ENCODE measurements at places on chromosomes 4 and X.
A peak's percentile ranks its signal among the peaks of the same experiment; 100 is the strongest.

GRCh38 chrX:103215425-103215991, 600 bp downstream of the BEX4 start:
- DNase-seq: no peak

GRCh38 chr4:152073351-152074087, 312.7 kb upstream of the GATB start:
- DNase-seq: peak; percentile 16

DNA sequence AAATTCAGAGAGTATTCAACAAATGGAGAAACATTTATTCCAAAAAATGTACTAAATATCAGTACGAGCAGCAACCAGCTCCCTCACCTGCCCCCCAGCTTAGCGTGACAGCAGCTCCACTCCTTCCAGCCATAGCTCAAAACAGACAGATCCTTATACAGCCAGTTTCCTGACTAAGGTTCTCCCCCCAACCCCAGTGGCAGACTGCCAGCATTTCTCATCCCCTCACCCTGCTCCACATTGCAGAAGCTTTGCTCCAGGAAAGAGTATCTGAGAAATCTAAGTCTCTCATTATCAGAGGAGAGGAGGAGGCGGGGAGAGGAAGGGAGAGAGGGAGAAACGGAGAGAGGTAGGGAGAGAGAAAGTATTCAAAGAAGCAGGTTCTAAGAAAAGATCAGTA, 53.3 kb upstream of the PASD1 start:
- DNase-seq: no peak

DNA sequence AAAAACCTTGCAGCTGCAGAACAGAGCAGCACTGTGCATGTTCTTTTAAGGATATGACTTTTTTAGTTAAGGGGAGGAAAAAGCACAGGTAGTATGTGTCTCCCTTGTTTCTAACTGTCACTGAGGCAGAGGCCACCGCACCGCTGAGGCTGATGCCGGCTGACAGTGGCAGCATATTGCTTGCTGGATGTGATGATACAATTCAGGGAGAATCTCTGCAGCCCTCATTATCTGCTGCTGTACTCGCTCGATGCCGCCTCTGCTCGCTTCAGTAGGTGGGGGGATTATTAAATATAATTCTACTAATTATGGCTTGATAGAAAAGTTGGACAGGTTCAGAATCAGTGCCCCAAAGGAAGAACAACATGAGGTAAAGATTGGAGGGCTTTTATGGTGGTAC, 378.8 kb upstream of the NOCT start:
- no peak for DNase-seq

DNA sequence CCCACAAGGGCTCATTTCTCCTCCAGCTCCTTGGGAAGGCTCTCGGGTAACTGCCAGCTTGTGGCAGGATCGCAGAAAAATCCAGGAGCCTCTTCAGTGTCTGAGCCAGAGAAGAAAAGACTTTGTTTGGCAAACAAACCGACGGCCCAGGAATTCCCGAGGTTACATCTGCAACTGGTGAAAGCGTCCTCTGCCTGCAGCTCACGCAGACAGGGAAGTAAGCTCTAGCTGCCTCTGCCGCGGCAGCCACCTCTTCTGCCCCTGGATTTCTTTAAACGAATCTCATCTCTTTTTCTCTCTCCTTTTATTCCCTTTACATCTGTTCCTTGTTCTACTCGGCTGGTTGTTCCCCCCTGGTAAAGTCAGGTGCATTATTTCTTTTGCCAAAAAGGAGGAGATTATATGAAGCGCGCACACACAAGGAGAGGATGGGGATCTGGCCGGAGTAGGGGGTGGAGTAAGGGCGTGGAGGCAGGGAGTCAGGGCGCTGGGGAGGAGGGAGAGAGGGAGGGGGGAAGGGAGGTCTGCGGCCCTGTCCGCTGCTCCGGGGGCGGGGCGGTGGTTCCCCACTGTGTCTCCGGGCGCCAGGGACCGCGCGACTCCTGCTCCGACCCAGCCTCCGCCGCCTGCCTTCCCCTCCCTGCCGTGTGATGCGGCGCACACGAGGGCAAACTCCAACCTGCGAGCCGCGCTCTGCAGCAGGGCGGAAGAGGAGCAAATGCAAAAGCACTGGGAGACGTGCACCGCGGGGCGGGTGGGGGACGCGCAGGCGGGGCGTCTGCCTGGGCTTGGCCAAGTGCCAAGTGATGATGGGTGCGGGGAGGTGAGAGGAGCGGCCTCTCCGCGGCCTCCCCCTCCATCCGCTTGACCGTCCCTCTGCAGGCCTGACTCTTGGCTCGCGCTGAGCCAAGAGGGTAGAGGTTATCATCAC, at the start of gene DCHS2:
Gene DCHS2 (minus strand): TSS at position 459 of the 931 bp plus-strand sequence. CDS start 444 bp downstream, at position 15.
- peak; percentile 52 for DNase-seq

GRCh38 chr4:17765514-17766286, 15.7 kb downstream of the FAM184B start:
- no peak for DNase-seq

- DNase-seq: no peak
Observed at GRCh38 chr4:101682946-101683345, 107.6 kb upstream of the BANK1 start.

DNA sequence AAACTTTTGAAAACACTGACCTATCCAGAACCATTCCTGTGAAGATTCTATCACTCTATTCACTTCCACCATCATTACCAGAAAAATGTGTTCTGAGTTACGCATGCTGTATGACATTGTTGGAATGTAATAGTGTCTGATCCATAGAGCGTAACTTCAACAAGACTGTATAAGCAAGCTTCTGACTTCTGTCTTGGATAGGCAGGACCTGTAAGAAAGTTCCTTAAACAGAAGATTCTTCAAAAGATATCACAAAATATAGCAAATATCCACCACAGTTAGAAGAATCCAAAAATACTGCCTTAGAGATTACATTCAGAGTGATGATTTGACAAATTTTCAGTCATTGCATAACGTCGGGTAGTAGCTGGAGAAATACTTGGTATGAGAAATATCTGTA, 14.0 kb upstream of the SPOCK3 start:
- DNase-seq: no peak

DNA sequence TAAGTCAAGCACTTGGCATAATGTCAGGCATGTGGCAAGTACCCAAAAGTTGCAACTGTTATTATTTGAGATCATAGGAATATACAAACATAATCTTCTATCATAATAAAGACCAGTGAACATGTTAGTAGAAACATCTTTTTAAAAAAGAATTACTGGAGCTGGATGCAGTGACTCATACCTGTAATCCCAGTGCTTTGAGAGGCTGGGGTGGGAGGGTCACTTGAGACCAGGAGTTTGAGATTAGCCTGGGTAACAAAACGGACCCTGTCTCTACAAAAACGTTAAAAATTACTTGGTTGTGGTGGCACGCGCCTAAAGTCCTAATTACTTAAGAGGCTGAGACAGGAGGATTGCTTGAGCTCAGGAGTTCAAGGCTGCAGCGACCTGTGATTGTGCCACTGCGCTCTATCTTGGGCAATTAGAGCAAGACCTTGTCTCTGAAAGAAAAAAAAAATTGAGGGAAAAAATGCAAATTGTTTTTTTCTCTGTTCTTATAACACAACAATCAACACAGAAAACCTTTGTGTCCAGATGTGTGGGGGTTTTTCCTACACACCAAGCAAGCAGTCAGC, 284.3 kb downstream of the ARHGAP10 start:
- DNase-seq: no peak

- DNase-seq: no peak
Observed at GRCh38 chr4:2595952-2596552, 59.6 kb downstream of the FAM193A start.

- no peak for DNase-seq
Observed at GRCh38 chr4:176638992-176639391, 153.7 kb downstream of the VEGFC start.

- DNase-seq: no peak
Observed at GRCh38 chr4:37023996-37024395, 220.5 kb upstream of the NWD2 start.
